Upper lobe of left lung (tissue), 6 donors: ENCODE measurements at places on chromosomes 7 and 10. TPM values are rescaled to one million over a fixed set of nuclear protein-coding genes. Genes with fewer than 3 reads are reported as not detected.

SHTN1 gene
- total RNA-seq: 33.5 TPM

TPST1 gene
- total RNA-seq: 18.1 TPM

MRC1 gene
- total RNA-seq: 493 TPM

POLL gene
- total RNA-seq: 47.1 TPM

ASZ1 gene
- total RNA-seq: not detected

SPDYE8 gene
- total RNA-seq: not detected

CALML3 gene
- not detected for total RNA-seq

TWIST1 gene
- not detected for total RNA-seq

NPFFR1 gene
- 0.89 TPM for total RNA-seq

PPP1R17 gene
- not detected for total RNA-seq

LIPN gene
- 1.9 TPM for total RNA-seq

AQP1 gene
- 870 TPM for total RNA-seq

MNX1 gene
- total RNA-seq: not detected

DNA sequence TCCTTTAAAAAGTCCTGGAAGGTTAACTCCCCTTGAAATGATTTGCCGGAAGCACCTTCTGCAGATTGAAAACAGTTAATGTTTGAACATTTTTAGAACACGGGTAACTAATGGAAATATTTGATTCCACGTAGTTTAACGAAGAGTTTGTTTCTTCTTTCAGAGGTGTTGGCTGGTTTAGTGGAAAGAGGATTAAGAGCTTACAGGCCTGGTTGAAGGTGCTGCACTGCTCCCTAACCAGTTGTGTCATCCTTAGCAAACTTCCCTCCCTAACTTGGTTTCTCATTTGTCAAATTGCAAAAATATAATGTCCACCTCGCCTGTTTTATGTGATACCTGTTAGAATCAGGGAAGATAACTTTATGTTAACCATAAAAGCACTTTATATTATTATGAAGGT lies 243.0 kb upstream of the FZD8 start:
- no peak overlapping the region for H3K27ac ChIP-seq
- peaks cover 1% of the 10 kb centered on the region for H3K4me1 ChIP-seq
- DNase-seq: no peak
- H3K27me3 ChIP-seq: no peaks in the 10 kb centered on the region
- H3K4me3 ChIP-seq: no peak overlapping the region

GRCh38 chr7:66138994-66139752 lies 24.5 kb downstream of the CRCP start:
- no peaks in the 10 kb centered on the region for H3K27me3 ChIP-seq
- H3K4me1 ChIP-seq: peaks cover 16% of the 10 kb centered on the region
- DNase-seq: no peak
- peaks cover 21% of the 10 kb centered on the region for H3K36me3 ChIP-seq
- no peak overlapping the region for H3K4me3 ChIP-seq

GRCh38 chr7:27697861-27698430 lies 35.3 kb upstream of the HIBADH start:
- no peaks in the 10 kb centered on the region for H3K36me3 ChIP-seq
- no peak overlapping the region for H3K4me3 ChIP-seq
- H3K27me3 ChIP-seq: no peaks in the 10 kb centered on the region
- no peak for DNase-seq
- H3K4me1 ChIP-seq: no peaks in the 10 kb centered on the region

DNA sequence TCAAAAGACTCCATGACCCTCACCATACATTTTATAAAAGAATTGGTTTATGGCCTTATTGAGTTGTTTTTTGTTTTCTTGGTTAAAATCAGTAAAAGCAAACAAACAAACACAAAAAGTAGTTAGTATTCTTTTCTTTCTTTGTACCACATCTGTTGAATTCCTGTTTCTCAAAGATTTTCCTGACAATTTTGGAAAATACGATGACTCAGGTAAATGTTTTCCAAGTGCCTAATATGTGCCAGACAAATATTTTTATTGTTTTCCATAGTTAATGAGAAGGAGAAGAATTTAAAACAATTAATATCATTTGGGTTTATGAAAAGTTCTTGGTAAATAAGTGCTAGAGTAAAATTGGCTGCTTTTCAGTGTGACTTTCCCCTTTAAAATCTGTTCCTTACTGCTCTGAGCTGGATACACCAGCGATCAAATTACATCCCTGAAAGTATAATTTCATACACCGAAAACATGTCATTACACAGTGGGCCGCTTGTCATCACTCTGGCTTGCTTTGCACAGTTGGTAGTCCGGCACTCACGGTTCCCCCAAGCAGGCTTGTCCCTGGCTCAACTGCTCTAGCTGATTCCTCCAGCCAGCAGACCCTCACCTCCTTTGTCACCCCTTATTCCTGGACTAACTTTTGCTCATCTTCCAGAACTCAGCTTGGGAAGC lies 80.5 kb downstream of the TBXAS1 start:
- peaks cover 3% of the 10 kb centered on the region for H3K4me1 ChIP-seq
- no peaks in the 10 kb centered on the region for H3K36me3 ChIP-seq
- DNase-seq: no peak
- no peak overlapping the region for H3K27ac ChIP-seq
- H3K27me3 ChIP-seq: no peaks in the 10 kb centered on the region

GRCh38 chr10:113272511-113272910 lies 280.3 kb upstream of the HABP2 start:
- no peaks in the 10 kb centered on the region for H3K36me3 ChIP-seq
- no peaks in the 10 kb centered on the region for H3K27me3 ChIP-seq
- peaks cover 5% of the 10 kb centered on the region for H3K4me1 ChIP-seq
- H3K4me3 ChIP-seq: no peak overlapping the region

DNA sequence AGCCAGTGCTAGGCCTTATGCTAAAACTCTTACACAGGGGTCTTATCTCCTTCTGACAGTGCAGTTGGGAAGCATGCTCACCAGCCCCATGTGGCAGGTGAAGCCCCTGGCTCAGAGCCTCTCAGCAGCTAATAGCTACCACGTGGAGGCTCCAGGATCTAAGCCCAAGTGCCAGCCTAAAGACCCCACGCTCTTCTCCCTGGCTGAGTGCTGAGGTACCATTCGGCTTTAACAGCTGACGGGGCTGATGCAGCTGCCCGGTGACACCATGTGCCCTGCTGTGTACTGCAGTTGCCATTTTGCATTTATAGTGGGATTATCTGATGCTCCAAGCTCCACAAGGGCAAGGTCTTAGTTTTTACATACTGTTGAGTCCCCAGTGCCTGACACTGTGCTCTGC lies 515.7 kb upstream of the GALNT17 start:
- H3K36me3 ChIP-seq: no peaks in the 10 kb centered on the region
- no peaks in the 10 kb centered on the region for H3K27me3 ChIP-seq
- H3K27ac ChIP-seq: no peak overlapping the region
- no peak for DNase-seq
- H3K4me1 ChIP-seq: no peaks in the 10 kb centered on the region

GRCh38 chr10:128530301-128530700 lies 404.1 kb upstream of the MKI67 start:
- H3K36me3 ChIP-seq: no peaks in the 10 kb centered on the region
- H3K27me3 ChIP-seq: no peaks in the 10 kb centered on the region
- no peak overlapping the region for H3K4me3 ChIP-seq
- H3K4me1 ChIP-seq: no peaks in the 10 kb centered on the region
- DNase-seq: no peak
- H3K27ac ChIP-seq: no peak overlapping the region

GRCh38 chr10:2925631-2926030 lies 141.7 kb upstream of the PFKP start:
- H3K27me3 ChIP-seq: no peaks in the 10 kb centered on the region
- peak; percentile 46 for DNase-seq
- H3K4me3 ChIP-seq: no peak overlapping the region

DNA sequence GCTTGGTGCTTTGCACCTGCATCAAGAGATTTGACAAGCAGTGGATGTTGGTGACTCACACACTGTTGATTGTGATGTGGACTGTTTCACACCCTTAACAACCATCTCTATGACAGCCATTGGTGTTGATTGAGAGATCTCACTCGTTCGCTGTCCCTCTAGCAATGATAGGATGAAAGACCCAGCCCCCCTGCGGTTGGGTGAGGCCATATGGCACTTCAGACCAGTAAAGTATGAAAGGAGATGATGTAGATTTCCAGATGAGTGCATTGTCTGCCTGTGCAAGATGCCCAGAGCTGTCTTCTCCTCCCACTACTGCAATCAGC lies 138.7 kb upstream of the PRR15 start:
- H3K36me3 ChIP-seq: no peaks in the 10 kb centered on the region
- no peaks in the 10 kb centered on the region for H3K4me1 ChIP-seq
- DNase-seq: no peak
- H3K27me3 ChIP-seq: no peaks in the 10 kb centered on the region
- no peak overlapping the region for H3K4me3 ChIP-seq

DNA sequence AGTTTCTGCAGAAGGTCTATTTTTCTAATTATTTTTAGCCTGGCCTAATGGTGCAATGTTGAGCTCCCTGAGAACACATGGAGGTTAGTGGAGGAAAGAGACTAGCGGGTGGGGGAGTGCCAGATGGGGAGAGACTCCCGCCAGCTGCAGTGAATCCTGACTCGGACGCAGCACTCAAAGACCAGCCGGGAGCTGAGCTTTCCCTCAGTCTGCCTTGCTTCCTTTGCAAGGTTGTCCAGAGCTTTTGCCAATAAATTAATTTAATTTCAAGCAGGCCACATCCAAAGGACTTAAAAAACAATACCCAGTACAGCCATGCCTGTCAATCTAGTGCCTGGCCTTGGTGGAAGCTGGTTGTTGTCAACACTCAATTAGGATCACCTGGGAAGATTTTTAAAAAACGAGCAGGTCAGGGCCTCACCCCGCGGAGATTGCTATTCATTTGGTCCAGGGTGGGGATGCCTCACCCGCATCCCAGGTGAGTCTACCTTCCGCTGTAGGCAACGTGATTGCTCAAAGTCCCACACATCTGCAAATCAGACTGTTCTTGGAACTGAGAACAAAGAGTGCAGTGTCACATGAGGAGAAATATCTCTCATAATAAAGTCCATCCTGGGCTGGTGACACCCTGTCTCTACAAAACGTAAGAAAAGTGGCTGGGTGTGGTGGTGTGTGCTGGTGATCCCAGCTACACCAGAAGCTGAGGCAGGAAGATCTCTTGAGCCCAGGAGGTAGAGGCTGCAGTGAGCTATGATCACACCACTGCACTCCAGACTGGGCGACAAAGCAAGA lies 4.0 kb downstream of the CLRN3 start:
- no peaks in the 10 kb centered on the region for H3K4me1 ChIP-seq
- H3K4me3 ChIP-seq: no peak overlapping the region
- H3K27me3 ChIP-seq: no peaks in the 10 kb centered on the region
- no peak overlapping the region for H3K27ac ChIP-seq
- DNase-seq: no peak

- H3K4me1 ChIP-seq: no peaks in the 10 kb centered on the region
- no peaks in the 10 kb centered on the region for H3K27me3 ChIP-seq
- DNase-seq: no peak
- no peaks in the 10 kb centered on the region for H3K36me3 ChIP-seq
- H3K27ac ChIP-seq: no peak overlapping the region
Observed at GRCh38 chr10:121501796-121502195, 96.4 kb downstream of the FGFR2 start.

GRCh38 chr10:129716211-129716681 lies 247.8 kb downstream of the EBF3 start:
- H3K4me1 ChIP-seq: no peaks in the 10 kb centered on the region
- H3K27ac ChIP-seq: no peak overlapping the region
- DNase-seq: no peak

DNA sequence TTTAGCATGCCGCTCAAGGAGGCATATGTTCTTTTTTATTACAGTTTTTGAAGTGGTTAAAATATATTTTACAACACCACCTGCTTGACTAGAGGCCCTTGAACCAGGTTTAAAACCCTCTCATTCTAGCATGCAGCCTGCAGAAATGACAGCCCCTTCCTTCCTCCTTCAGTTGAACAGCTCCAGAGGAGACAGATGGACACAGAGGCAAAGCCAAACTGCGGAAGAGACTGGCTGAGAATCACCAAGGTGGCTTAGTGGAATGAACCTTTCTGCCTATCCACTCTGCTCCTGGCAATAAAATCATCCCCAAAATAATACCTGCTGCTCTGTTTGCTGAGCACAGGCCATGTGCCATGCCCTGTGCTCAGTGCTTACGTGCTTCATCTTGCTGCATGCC lies 23.9 kb upstream of the PLPP4 start:
- H3K27me3 ChIP-seq: no peaks in the 10 kb centered on the region
- peaks cover 7% of the 10 kb centered on the region for H3K4me1 ChIP-seq
- no peak for DNase-seq
- no peak overlapping the region for H3K27ac ChIP-seq
- H3K36me3 ChIP-seq: no peaks in the 10 kb centered on the region

DNA sequence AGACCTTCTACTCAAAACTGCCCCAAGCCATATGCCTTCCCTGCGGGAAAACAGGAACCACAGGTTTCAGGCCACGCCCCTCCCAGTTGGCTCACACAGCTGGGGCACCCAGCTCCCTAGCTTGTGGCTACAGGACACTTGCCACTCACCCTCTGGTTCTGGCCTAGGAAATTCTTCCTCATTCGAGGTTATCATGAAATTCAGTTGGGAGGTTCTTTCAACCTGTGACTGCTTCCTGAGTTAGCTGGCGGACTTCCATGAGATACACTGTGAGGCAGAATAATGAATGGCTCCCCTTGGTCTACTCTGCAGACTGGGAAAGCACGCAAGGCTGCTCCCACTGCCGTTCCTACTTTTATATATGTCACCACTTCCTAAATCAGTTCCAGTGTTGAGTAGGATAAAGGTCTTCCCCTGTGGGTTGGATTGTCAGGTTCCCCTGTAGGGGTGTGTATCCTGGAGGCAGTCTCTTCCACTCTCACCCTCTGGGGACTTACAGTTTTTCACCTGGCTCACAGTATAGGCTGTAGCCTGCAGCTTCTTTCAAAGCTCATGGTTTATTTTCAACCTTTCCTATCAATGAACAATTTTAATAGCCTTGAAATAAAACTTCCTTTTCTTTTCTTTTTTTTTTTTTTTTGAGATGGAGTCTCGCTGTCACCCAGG lies 37.0 kb downstream of the GPR22 start:
- no peaks in the 10 kb centered on the region for H3K36me3 ChIP-seq
- no peaks in the 10 kb centered on the region for H3K27me3 ChIP-seq
- H3K4me1 ChIP-seq: peaks cover 12% of the 10 kb centered on the region
- no peak overlapping the region for H3K27ac ChIP-seq
- DNase-seq: no peak
- H3K4me3 ChIP-seq: no peak overlapping the region

GRCh38 chr10:114990991-114991390 lies 53.0 kb downstream of the TRUB1 start:
- no peak overlapping the region for H3K27ac ChIP-seq
- no peaks in the 10 kb centered on the region for H3K4me1 ChIP-seq
- H3K27me3 ChIP-seq: no peaks in the 10 kb centered on the region
- no peak overlapping the region for H3K4me3 ChIP-seq
- H3K36me3 ChIP-seq: no peaks in the 10 kb centered on the region
- no peak for DNase-seq

GRCh38 chr10:753530-753929 lies 64.1 kb upstream of the DIP2C start:
- no peak overlapping the region for H3K27ac ChIP-seq
- H3K4me1 ChIP-seq: no peaks in the 10 kb centered on the region
- no peaks in the 10 kb centered on the region for H3K27me3 ChIP-seq

- H3K4me3 ChIP-seq: no peak overlapping the region
- peaks cover 65% of the 10 kb centered on the region for H3K4me1 ChIP-seq
- no peak for DNase-seq
- H3K27me3 ChIP-seq: no peaks in the 10 kb centered on the region
- H3K36me3 ChIP-seq: peaks cover 2% of the 10 kb centered on the region
- H3K27ac ChIP-seq: peak overlapping the region; percentile 90
Observed at GRCh38 chr10:71757399-71757922, 15.9 kb downstream of the VSIR start.
